ENCODE measurements at places on chromosomes 4 and X. TPM values are rescaled to one million over a fixed set of nuclear protein-coding genes. Genes with fewer than 3 reads are reported as not detected.

Gene MED28
- 64.9 TPM for polyA plus RNA-seq

Gene PCDH11X
- 0.12 TPM for polyA plus RNA-seq

Gene WDR44
- polyA plus RNA-seq = 14.0 TPM

Gene SLC4A4
- polyA plus RNA-seq = 77.2 TPM

Gene ENAM
- 4.7 TPM for polyA plus RNA-seq

Gene GASK1B
- polyA plus RNA-seq = 44.7 TPM

Gene SMIM10
- polyA plus RNA-seq = 9.8 TPM

Gene TASL
- polyA plus RNA-seq = 0.55 TPM

DNA sequence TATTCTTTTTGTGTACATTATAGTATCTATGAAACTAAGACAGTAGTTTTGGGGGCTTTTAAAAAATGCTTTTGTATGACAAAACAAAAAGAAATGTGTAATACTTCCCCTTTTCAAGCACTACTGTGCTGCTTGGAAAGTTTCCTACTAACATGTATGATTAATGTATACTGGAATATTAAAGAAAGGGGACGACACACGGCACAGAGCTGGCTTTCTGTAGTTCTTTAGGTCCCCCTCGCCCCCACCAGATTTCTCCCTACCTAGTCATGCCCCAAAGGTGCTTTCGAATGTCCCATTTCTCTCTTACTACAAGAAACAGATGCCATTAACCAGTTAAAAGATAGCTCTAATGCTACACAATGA is 1.6 kb upstream of the AP1S2 start:
- no peak for DNase-seq

DNA sequence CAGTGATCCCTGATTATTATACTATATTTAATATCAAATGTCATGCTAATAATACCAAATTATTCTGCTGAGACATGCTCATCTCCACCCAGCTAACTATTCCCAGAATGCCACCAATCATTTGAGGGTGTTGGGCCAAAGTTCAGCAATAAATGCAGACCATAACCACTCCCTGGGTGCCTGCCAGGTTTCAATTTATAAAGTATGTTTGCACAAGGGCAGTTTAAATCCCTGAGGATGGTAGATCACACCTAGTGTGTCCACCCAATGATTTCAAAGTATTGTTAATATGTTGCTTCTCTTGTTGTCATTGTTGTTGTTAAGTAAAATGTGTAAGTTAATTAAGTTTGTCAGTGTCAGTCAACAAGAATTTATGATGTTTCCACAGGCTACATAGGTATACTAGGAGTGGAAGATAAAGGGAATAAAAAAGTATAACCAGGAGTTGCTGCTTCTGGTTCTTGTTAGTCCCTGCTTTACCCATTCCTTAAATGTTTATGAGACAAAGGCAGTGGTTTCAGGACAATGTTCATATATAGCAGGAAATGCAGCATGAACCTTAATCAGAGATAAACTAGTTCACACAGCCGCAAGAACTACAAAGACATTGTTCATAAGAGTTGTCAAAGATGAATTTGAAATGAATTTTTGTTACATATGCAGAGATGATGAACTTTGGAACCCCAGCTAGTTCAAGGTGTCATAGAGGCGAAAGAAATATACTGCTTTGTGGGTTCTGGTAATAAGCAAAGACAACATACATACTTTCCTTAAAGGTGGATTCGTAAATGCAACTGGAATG is 25.5 kb downstream of the HPGD start:
- DNase-seq = no peak

DNA sequence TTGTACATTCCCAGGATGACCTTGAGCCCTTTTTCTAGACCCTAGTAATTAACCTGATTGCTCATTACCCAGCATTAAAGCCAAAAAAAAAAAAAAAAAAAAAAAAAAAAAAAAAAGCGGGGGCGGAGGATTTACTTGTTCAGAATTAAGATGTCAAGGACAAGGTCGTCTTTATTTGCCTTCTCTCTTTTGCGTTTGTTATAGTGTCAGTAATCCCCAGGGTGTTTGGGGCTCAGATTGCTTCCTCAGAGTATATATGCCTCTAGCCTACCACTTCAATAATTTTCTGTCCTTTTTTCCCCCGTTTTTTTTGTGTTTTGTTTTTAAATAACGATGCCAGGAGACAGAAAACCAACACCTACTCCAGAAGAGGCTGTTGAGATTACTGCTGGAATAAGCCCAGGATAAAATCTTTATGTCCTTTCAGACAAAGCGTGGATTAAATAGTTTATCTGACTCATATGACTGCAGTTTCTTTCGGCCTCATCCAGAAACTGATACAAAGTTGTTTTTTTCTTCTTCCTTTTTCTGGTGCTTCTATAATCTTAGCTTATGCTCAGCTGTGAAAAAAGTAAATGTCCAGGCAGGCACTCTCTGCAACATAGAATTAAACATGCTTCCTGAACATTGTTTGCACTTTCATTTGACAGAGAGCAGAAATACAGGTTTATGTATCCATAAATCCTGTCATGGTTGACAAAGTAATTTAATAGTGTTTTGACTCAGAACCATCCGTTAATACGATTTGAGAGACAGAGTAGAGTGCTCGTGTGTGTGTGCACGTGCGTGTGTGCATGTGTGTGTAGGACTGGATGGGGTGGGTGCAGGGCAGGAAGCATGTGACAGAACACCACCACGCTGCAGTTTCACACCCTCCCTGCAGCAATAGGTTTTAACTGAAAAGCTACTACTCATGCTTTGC is 138.6 kb downstream of the AFF1 start:
- no peak for DNase-seq

GRCh38 chr4:139556071-139556723 is at the start of gene SETD7:
TSS of gene SETD7 (minus strand) at chr4:139556219. CDS start at chr4:139556137, 82 bp downstream.
- DNase-seq = peak; percentile 72

- no peak for DNase-seq
Measured at GRCh38 chrX:152038804-152039203, 64.3 kb upstream of the GABRE start.

DNA sequence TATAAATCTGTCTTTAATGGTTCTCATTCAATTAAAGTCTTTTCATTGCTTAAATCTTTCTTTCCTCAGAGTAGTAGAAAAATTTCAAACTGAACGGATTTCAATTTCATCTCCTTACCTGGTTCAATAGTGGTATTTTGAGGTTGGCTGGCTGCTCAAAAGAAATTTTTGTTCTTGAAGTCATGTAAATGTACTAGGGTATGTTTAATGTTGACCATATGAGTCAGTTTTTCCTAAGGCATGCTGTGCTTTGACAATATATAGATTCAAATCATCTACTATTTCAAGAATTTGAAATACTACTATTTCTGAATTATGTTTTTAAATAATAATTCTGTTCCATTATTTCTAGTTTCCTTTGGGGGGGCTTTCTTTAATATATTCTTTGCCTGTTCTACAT is 105.5 kb downstream of the PACRGL start:
- DNase-seq = no peak

DNA sequence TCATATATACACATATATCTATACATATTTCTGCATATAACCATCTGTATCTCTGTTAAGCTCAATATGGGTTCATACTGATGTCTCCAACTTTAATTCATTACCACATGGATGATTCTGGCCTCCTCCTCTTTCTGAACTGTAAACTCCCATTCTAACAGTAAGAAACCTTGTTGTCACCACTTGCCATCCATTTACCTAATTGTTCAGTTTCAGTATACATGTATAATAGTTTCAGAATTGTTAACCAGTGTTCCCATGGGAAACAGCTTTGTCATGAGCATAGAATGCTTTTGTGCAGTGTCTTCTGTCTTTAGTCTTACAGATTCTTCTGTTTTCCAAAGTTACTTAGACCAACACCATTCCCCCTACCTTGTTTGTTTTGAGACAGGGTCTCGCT is 35.9 kb downstream of the SLC9A6 start:
- DNase-seq = no peak

- no peak for DNase-seq
Measured at GRCh38 chrX:136789856-136790255, 9.1 kb upstream of the ARHGEF6 start.

DNA sequence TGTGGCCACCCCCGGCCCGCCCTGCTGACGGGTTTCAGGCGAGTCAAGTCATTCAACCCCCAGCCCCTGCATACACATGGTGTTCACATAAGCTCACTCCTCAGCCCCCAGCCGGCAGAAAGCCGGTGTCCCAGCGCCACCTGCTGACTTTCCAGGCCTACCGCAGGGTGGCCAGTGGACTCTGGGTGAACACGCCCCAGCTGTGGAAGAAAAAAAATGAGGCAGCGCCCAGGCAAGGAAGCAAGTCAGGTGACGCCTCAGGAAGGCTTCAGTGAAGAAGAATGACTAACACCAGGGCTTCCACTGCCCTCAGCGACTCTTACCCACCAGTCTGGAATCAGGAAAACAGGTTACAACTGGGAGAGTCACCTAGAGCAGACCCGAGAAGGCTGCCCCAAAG is 15.8 kb downstream of the BCAP31 start:
- DNase-seq = no peak

DNA sequence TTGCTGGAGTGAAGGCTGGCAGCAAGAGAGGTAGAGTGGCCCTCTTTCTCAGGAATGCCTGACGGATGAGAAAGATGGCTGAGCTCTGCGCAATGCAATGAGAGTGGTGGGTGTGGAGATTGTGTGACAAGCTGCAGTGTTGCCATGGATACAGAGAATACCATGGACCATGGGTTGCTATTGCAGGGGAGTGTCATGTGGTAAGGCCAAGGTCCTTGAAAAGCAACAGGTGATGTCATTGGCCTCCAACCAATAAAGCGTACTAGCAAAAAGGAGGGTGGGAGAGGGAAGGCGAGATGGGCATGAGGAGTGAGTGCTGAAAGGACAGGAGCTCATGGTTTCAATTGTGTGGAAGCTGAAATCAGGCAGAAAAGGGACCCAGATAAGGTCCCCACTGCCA is 1.8 kb downstream of the PNMA5 start:
- no peak for DNase-seq

GRCh38 chr4:110108422-110108821 is 90.0 kb downstream of the ELOVL6 start:
- no peak for DNase-seq

- DNase-seq = no peak
Measured at GRCh38 chr4:78688366-78688765, 87.8 kb upstream of the BMP2K start.

DNA sequence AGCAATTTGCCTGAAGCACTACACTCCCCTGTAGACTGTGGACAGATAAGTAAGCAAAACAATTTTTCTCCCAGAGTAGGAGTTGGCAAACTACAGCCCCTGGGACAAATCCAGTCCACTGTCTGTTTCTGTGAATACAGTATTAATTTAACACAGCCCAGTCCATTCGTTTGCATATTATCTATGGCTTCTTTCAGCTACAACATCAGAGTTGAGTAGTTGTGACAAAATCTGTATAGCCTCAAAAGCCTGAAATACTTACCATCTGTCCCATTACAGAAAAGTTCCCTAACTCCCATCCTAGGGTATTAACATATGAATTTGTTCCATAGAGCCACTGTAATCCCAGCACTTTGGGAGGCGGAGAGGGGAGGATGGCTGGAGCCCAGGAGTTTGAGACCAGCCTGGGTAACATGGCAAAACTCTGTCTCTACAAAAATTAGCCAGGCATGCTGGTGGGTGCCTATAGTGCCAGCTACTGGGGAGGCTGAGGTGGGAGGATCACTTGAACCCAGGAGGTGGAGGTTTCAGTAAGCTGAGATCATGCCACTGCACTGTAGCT is 53.0 kb downstream of the AMELX start:
- no peak for DNase-seq

DNA sequence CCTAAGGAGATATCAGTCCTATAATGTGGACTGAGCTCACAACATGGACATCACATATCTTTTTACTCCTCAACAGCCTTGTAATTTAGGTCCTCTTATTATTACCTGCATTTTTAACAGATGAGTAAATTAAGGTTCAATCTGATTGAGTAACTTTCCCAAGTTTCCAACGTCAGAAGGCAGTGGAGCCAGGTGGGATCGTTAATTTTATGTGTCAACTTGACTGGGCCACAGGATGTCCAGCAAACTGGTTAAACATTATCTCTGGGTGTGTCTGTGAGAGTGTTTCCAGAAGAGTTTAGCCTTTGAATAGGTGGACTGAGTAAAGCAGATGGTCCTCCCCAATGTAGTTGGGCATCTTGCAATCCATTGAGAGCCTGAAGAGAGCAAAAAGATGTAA is 59.0 kb upstream of the SLIT2 start:
- no peak for DNase-seq

DNA sequence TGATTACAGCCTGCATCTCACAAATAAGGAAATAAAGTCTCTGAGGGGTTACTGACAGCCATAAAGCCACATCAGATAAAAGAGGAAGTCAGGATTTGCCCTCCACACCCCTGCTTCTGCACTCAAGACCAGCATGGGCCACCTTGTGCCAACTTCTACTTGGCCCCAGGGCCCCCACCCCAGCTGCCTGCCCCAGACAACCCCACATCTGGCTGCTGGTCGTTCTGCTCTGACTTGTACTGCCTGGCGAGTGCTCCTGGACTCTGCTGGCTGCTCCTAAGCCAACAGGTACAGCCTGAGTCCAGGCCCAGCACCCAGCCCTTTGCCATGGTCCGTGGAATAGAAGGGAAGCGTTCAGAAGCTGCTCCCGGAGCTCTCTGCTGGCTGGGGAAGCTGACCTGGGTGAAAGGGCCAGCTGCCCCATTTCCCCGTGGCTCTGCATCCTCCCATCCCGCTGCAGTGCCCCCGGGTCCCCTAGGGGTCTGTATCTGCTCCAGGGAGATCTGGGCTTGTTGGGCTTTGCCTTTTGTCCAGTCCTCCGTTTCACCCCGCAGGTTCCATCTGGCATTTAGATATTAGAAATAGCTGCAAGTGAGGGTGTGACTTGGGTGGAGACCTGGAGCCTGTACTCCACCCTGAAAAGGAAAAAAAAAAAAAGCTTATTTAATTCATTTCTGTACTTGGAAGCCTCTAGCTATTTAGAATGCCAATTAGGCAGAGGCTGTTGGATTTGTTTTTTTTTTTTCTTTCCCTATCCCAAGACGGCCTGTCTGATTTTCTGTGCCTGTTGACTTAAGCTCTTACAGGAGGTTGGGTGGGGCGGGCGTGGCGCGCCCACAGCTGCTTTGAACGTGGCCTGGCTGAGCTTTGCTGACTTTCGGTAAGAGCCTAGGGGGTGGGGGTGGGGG is 194.7 kb downstream of the PTTG2 start:
- no peak for DNase-seq

- no peak for DNase-seq
Measured at GRCh38 chrX:26909728-26910127, 553.4 kb downstream of the PPP4R3C start.

DNA sequence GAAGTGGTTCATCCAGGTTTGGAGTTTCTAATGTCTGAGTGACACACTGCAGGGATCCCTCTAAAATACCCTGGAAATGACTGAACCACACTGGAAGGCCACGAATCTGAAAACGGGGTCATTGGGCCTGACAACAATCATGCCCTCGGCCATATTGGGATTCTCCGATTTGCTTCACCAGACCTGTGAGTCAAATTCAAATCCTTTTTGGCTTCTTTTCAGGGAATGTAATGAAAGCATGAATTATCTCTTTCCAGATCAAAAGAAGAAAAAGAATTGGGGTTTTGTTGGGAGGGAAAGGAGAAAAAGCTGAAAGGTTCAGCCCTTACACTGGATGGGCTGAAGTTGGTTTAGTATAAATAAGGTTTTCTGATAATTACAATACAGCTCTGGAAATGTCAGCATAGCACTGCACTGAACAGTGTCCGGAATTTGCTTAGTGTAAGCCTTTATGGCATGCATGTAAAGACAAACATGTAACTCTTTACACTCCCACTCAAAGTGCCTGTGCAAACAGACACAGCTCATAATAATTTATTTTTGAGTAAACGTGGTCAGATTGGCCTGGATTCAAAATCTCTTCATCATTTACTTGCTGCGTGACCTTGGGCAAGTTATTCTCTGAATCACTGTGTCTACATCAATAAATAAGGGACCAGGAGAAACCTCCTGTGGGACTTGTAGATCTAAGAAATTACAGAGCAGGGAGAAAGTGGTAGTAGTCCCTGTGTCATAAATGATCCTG is 21.4 kb downstream of the CT47C1 start:
- DNase-seq = no peak

- DNase-seq = no peak
Measured at GRCh38 chr4:41505161-41505661, 32.7 kb upstream of the LIMCH1 start.
